Thymus (tissue), 14 donors: ENCODE measurements at places on chromosomes 6 and 20.

DNA sequence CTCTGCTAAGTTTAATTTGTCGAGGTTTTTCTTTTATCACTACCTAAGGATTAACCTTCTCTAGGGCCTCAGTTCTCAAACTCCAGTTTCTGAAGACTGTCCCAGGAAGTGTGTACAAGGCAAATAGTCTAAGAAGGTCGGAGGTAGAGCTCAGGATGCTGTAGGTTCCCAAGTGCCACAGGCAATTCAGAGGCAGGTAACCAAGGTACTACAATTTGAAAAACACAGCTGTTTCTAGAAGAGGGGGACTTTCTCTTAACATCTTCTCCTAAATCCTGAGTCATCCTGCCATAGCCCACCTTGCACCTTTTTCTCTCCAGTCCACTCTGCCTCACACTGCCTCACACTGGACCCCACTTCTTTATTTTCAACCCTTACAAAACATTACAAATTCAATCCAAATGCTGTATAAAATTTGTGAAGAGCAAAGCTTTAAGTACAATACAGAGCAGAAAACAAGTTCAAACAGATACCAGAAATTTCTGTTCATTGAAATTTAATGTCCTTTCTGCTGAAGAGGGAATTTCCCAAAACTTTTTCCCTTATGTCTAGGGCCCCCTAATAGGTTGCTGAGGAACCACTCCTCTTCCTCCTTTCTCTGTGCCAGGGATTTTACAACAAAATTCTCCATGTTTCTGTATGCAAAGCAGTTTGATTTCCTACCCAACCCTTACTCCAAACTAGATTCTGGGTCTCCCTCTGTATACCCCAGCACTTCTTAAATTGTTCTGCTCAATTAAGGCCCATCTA, 43.0 kb downstream of the FRK start:
- DNase-seq: peak; percentile 6

DNA sequence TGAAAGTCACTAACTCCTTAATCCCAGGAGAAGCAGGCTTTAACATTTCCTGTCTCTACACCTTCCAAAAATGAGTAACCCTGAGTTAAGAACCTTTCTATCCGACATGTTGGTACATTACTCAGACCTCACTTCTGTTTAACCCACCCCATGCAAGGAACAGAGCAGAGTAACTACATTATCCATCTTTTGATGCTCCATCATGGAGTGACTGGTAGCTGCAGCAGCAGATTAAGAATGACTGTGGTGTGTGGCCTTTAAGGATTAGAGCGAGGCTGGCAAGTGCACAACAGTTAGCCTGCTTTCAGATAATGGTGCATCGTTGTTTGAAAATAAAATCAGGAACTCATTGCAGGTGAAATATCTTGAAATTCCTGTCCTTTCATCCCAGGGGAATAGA, 2.0 kb downstream of the TRAF3IP2 start:
- DNase-seq: no peak

- DNase-seq: no peak
These were observed 16.1 kb downstream of the UCKL1 start for GRCh38 chr20:63940071-63940471.

DNA sequence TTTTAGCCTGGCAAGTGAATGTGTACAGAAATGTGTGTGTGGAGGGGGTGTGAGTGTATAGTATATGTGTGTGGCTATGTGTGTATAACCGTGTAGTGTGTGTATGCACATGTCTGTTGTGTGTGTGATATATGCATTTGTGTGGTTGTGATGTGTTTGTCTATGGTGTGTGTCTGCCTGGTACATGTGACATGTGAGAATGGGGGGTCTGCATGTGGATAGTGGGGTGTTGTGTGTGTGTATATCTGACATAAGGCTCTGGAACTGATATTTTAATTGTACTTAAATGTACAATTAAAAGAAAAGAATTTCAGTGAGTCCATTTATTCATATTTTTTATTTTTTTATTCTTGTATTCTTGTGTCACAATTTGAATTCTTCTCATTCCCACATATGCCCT, 57.2 kb upstream of the CNR1 start:
- DNase-seq: no peak

GRCh38 chr6:143346004-143346403, 104.5 kb downstream of the ADAT2 start:
- DNase-seq: no peak

- DNase-seq: no peak
These were observed 1.9 kb downstream of the APOM start for GRCh38 chr6:31657406-31658157.

DNA sequence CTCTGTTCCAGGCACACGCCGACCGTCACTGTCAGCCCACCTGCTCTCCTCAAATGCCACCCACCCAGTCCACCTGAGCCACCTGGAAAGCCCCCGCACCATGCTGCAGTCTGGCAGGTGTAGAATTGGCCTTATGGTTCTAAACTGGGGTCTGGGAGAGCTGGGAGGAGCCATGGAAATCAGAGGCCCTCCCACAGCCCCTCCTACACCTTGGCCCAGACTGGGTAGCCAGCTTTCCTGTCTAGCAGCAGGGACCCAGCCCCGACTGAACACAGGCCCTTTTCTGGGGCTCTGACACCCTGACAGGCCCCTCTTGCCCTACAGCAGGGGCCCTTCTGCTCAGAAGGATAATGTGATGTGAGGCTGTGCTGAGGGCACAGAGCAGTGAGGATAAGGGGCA, 31.1 kb downstream of the LRFN2 start:
- DNase-seq: no peak

- DNase-seq: no peak
These were observed 75.0 kb downstream of the MDGA1 start for GRCh38 chr6:37622646-37623071.

- no peak for DNase-seq
These were observed 3.5 kb downstream of the PAX1 start for GRCh38 chr20:21708738-21709534.

GRCh38 chr6:48109944-48110343, 1.1 kb downstream of the PTCHD4 start:
- no peak for DNase-seq

GRCh38 chr6:24932832-24933231, 2.9 kb downstream of the RIPOR2 start:
- no peak for DNase-seq

- DNase-seq: no peak
These were observed 299.1 kb downstream of the EPHA7 start for GRCh38 chr6:93120154-93120742.

- DNase-seq: no peak
These were observed 1.4 kb downstream of the AHCY start for GRCh38 chr20:34301587-34302311.

DNA sequence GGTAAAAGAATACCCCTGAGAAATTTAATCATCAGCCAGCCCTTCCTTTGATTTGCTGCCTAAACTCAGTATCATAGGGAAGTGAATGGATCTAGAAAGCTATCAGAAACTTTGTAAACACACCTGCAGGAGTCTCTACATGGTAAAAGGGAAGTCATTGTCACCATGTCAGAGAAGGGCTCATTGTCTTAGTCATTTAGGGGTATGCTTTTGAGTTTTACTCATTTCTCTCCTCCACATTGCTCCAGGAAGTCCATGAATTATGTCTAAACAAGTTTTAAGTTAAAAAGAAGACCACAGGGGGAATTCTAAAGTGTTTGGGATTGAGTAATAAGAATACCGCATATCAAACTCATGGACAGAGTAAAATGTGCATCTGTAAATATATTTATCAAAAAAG, 2.5 kb downstream of the SLC17A1 start:
- no peak for DNase-seq

GRCh38 chr6:136716917-136717715, 75.2 kb downstream of the MAP3K5 start:
- no peak for DNase-seq

DNA sequence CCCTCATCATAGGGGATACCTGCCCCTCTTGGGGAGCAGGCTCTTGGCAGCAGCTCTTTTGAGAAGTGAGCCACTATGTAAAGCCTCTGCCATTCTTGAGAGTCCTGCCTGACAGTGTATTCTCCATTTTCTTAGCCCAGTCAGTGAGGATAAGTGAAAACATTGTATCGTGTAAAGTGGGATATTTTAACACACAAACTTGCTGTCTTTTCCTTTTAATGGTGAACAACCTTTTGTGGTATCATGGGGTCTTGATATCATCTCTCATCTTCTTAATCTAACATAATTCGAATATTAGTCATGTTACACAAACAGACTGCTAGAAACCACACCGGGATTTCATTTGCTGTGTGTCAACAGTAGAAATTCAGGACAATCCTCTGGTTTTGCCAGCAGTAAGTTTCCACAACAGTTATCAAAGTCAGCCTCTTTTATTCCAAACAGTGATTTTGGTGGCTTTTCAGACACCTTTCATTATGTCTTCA, 136.2 kb downstream of the HIVEP1 start:
- DNase-seq: no peak
